ENCODE measurements at places on chromosomes 2 and 18.

GRCh38 chr2:43055086-43055912, 171.1 kb downstream of the ZFP36L2 start:
- no peak for DNase-seq

DNA sequence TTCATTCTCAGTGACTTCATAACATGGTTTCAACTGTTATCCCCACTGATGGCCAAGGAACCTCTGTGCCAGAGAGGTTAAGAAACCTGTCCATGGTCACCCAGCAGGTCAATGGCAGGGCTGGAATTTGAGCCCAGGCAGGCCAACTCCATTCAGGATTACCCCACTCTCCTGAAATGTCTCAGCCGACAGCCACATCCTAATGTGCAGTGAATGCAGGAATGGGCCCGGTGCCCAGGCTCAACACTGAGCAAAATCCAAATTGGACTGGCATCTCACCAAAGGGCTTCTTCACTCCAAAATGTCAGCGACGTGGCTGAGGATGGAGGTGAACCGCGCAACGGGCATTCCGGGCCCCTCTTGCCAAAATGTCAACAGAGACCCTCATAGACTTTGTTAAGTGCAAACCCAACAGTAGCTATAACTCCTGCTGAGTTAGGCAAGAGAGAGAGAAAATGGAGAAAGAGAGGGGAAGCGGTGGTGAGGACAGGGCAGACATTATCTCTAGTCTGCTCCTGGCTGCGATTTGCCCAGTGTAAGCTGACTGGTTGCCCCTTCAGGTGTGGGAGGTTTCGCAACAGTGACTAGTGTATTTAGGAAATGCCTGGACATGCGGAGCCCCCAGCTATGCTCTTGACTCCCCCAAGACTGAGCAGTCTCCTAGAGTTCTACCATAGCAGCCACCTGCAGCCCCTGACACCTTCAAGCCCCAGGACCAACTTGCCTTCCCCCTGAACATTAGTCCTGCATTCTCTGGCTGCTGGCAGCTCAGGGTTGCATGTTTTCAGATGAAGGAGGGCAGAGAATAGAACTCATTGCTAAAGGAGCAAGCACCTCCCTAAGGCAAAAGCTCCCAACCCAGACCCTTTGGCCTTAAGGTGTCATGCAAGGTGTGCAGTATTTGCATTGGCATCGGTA, 167.7 kb downstream of the ANAPC1 start:
- no peak for DNase-seq

GRCh38 chr2:76491503-76491902, 780.8 kb upstream of the GCFC2 start:
- no peak for DNase-seq

- DNase-seq: no peak
These were observed 24.4 kb upstream of the ACKR3 start for GRCh38 chr2:236545248-236545658.

- DNase-seq: no peak
These were observed 120.4 kb downstream of the SLC5A7 start for GRCh38 chr2:108106731-108107130.

GRCh38 chr2:63053081-63053888, 2.7 kb downstream of the OTX1 start:
- no peak for DNase-seq

- peak; percentile 92 for DNase-seq
These were observed 11.5 kb downstream of the PPP1R7 start for GRCh38 chr2:241161646-241162281.

DNA sequence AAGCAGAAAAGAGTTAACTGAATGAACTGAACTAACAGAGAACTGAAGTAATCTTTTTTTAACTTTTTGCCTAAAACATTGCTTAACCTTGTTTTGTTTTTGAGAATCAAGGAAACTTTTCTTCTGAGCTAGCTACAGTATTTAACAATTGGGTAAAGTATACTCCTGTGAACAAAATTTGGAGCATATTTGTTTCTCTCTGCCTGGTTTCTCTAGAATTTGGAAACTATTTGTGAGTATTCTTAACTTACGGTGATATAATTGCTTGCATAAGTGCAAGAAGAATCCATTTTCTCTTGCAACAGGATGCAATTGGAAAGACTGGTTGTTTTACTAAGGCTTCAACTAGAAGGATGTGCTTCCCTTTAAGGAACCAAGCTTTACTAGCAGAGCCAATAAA, 65.9 kb upstream of the FAM98A start:
- DNase-seq: no peak

GRCh38 chr2:65867446-65867845, 435.0 kb upstream of the SPRED2 start:
- no peak for DNase-seq

DNA sequence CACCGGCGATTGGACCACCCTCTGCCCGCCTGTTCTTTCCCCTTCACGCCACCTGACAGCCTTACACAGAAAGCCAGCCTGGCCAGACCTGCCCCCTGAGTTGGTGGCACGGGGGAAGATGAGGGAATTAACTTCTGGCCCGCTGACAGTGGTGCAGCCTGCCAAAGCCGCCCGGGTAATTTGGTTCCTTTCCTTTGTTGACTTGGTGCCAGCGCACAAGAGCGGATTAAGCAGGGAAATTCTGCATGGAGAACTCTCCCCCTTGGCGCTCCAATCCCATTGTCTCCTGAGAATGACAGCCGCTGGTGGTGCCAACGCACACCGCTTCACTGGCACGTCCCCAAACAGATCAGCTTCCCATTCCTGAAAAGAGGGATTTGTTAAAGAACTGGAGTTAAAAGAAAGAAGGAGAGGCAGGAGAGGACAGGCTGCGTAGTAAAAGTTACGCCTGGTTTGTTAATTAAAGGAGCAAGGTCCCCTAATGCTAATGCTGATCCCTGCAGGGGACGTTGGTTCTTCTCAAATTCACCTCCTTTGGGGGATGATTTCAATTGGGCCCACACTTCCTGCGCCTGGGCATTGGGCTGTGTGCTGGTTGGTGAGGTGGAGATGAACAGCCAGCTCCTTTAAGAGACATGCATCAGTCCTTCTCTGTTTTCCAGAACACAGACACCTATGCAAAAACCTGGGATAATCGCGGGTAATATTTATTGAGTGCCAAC, 286.8 kb downstream of the MYCN start:
- no peak for DNase-seq

DNA sequence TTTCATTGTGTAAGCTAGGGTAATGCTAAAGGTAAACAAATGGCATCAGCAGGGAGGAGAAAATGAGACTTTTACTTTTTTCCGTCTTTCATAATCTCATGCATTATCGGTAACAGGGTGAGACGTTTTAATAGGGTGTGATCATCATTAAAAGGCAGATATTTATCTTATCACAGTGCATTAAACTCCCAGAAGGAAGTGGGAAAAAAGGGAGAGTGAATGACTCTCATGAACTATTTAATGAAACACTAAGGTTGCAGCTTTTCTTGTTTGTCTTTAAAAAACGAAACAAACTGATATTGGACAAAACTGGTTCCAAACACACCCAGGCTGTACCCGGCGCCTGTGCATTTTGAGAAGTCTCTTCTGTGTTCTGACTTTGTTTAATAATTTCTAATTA, 1936.8 kb upstream of the PIK3C3 start:
- no peak for DNase-seq

- no peak for DNase-seq
These were observed 377.7 kb upstream of the MYT1L start for GRCh38 chr2:2708575-2709430.

- no peak for DNase-seq
These were observed 104.8 kb downstream of the MAP4K4 start for GRCh38 chr2:101802329-101802728.

DNA sequence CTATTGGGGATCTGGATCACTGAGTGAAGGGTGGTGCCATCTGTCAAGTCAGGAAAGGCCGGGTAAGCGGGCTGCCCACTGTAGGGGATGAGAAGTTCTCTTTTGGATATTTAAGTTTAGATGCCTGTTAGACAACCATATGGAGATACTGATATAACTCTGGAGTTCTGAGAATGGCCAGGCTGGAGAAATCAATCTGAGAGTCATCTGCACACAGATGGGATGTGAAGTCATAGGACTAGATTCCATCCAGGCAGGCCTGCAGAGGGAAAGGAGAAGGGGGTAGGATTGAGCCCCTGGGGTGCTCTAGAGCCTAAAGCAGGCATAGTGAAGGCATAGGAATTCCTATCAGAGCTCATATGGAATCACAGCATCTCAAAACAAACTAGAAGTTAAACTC, 30.1 kb downstream of the SPRED2 start:
- DNase-seq: no peak
